ENCODE measurements at places on chromosomes 2 and 18.

- no peak for DNase-seq
These were observed 806.7 kb downstream of the NRXN1 start for GRCh38 chr2:50225021-50225928.

GRCh38 chr2:169320561-169320960 is 41.8 kb downstream of the LRP2 start:
- DNase-seq = no peak

DNA sequence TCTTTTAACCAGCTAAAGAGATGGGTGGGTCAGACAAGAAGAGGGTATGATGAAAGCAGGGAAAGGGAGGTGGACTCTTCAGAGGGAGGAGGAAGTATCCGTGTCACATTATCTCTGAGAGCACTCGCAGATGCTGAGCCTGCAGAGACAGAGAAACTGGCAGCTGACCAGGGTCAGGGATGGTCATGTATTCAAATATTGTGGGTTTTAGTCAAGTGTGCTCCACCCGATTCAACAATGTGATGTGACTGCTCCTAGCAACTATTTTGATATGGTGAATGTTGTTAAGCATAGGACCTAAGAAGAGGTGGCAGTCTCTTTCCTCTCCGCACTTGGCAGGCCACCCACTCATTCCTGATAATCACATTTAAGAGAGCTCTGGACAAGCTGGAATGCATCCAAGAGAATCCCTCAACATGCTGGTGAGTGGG is 1.3 kb upstream of the CLIP4 start:
- DNase-seq = no peak

- no peak for DNase-seq
These were observed 1.3 kb upstream of the LRP2 start for GRCh38 chr2:169363560-169364150.

DNA sequence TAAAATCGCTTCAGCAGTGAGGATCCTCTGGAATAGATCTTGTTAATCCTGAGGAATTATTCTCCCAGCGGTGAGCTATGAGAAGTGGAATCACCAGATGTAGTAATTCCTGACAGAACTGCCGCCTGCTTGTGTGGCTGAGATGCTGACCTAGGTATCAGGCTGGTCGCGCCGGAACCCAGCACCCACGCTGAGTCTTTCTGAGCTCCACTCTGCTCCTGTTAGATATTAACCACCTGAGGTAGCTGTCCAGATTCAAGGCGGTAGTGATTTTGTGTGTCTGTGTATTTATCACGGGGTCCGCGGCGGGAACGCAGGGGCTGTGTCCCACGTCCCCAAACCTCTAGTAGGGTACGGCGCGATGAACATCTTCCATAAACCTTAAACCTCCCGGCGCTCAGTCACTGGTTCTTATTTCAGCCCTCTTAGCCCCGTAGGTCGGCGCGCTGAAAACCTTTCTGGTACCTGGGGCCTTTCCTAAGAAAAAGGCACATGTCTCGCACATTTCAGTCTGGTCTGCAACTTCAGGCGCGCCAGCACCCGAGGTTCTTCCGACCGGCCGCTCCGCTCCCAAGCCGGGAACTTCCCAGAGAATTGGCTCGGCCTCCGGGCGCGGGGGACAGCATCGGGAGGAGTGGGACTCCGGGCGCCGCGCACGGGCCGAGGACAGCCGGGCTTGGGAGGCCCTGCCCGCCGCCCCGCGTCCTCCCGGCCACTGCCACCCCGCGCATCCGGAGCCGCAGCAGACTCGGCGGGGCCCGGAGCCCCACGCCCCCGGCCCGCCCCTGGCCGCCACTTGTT is 542 bp upstream of the CNNM3 start:
- no peak for DNase-seq

DNA sequence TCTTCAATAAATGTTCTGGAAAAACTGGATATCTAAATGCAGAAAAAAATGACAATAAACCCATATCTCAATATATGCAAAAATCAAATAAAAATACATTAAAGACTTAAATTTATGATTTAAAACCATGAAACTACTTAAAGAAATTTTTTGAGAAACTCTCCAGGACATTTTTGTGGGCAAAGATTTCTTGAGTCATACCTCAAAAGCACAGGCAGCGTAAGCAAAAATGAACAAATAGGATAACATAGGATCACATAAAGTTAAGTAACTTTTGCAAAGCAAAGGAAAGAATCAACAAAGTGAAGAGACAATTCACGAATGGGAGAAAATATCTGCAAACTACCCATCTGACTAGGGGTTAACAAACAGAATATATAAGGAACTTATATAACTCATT is 1545.5 kb downstream of the SUCLG1 start:
- DNase-seq = no peak

GRCh38 chr2:64646007-64646880 is 7.5 kb downstream of the SERTAD2 start:
- peak; percentile 62 for DNase-seq

DNA sequence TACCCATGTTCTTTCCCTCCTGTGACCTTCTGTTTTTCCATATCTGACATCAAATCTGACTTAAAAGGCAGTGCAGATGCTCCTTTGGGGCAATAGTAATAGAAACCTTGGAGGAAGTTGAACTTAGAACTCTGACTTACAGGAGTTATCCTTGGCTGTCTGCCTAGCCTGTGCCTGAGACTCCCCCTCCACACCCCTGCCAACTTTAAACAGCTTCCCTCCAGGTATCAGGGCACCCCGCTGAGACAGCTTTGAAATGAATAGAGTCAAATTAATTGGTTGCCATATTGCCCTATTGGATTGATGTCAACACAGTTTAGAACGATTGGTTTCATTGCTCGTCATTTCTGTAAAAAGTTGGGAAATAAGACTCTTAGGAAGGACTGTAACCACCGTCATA is 322.0 kb downstream of the PRKCE start:
- DNase-seq = no peak

DNA sequence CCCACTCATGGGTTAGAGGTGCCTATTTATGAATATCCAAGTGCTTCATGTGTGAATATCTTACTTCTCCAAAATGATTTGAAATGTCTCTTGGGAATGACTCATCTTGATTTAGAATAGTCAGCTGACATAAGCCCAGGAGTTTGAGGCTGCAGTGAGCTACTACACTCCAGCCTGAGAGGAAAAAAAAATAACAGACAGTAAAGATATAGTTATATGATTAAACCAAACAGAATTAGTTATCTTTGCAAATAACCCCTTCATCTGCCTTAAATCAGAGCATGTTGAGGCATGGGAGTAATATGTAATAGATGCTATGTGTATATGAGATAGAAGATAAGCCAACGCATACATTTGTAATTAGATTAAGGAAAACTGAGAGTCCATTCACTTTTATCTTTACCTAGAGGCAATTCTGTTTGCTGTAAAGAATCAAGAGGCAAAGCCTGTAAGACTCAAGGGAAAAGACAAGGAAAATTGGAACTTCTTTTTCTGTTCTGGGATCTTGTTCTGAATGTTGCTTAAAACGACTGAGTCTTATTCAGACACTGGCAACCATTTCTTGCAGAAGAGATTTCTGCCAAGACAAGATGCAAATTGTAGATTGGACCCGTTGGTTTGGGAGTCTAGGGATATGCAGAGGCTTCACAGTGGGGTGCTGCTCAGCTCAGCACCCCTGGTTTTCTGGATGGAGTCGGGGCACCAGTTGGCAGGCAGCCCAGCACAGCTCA is 104.4 kb downstream of the LIPG start:
- DNase-seq = no peak

GRCh38 chr18:35377875-35378573 is 887 bp upstream of the ZNF396 start:
- DNase-seq = no peak

- DNase-seq = no peak
These were observed 38.0 kb downstream of the PTGR3 start for GRCh38 chr18:75170916-75171315.

DNA sequence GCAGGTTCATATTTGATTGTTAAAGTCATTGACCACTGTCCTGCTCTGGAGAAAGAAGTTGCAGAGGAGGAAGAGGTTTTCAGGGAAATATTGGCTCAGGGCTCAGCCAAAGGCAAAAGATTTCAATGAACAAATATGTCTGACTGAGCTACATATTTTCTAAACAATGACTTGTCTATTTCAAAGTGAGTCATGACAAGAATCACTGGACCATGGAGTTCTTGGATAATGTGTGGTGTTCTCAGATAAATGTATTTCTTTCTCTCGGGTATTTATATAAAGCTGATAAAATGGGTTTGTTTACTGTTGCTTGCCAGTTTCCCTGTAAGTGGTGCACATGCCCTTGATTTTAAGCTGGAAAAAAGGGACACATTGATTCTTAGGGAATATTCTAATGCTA is 34.3 kb upstream of the RMP24 start:
- no peak for DNase-seq

- DNase-seq = no peak
These were observed 372.2 kb downstream of the METTL4 start for GRCh38 chr18:2199060-2199459.

GRCh38 chr2:169977530-169977929 is 150.3 kb downstream of the UBR3 start:
- DNase-seq = no peak

GRCh38 chr18:1104181-1104881 is 199.7 kb downstream of the ADCYAP1 start:
- no peak for DNase-seq

- no peak for DNase-seq
These were observed 287.6 kb downstream of the CAMKMT start for GRCh38 chr2:44649381-44649780.

DNA sequence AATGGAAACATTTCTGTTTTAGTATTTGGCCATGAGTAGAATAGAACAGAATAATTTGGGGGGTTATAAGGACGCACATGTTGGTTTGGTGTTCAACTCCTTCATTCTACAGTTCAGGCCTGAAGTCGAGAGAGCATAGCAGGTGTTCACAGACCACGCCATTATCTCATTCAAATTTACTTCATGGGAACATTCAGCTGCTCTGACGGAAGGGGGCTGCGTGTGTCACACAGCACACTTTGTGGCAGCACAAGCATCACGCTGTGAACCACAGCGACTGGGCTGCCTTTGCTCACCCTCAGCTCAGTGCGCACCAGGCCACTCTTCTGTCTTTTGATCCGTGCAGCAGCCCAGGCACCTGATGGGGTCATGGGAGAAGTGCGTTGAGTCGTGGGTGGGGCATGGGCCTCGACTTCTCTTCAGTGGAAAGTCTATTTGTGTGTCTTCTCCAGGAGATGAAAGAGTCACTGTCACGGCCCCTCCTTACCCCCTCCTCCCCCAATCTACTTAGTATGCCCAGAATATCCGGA is 348.6 kb upstream of the SALL3 start:
- no peak for DNase-seq

DNA sequence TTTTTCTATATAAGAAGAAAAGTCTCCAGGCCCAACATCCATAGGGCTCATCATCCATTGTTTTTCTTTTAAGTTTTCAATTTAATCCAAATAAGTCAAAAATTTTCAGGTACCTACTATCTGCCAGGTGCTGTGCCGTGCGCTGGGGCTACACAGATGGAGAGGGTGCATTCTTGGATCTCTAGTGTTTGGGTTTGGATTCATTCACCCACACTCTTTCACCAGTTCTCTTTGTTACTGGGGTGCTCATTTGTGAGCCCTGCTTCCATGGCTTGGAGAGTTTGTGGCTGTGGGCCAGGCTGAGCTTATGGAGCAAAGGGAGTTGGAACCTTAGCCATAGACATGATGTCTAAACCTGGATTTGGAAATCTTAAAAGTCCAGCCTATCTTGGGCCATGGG is 51.0 kb downstream of the CDK15 start:
- no peak for DNase-seq

- no peak for DNase-seq
These were observed 34.3 kb upstream of the GPD2 start for GRCh38 chr2:156401861-156402260.

DNA sequence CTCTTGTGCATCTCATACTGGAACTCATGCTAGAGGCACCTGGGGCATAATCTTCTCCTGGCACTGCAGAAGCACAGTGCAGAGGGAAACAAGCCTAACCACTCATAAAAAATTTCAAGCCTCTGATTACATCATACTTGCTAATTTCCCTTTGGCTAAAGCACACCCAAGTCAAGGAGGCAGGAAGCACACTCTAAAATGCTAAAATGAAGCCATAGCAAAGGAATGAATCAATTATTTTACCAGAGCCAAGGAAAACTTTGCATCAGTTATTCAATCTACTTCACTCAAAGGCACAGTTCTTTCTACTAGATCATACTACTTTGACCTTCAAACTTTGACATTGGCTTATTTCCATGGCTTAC is 79.6 kb upstream of the SPOPL start:
- DNase-seq = no peak

DNA sequence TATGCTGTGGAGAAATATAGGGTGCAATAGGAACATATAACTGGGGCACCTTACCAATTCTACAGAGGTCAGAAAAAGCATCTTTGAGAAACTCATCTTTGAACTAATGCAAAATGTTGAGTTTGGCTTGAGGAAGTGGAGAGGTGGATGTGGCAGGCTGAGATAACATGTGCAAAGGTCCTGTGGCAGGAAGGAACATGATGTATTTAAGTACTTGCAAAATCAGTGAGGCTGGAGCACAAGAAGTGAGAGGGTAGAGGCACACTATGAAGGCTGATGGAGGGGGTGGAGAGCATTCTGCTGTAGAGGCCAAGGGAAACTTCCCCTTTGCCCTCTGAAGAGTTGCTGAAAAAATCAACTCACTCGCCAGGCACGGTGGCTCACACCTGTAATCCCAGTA is 14.7 kb upstream of the RAB1A start:
- DNase-seq = no peak

- DNase-seq = no peak
These were observed 1919.8 kb downstream of the SUCLG1 start for GRCh38 chr2:82539280-82539621.

DNA sequence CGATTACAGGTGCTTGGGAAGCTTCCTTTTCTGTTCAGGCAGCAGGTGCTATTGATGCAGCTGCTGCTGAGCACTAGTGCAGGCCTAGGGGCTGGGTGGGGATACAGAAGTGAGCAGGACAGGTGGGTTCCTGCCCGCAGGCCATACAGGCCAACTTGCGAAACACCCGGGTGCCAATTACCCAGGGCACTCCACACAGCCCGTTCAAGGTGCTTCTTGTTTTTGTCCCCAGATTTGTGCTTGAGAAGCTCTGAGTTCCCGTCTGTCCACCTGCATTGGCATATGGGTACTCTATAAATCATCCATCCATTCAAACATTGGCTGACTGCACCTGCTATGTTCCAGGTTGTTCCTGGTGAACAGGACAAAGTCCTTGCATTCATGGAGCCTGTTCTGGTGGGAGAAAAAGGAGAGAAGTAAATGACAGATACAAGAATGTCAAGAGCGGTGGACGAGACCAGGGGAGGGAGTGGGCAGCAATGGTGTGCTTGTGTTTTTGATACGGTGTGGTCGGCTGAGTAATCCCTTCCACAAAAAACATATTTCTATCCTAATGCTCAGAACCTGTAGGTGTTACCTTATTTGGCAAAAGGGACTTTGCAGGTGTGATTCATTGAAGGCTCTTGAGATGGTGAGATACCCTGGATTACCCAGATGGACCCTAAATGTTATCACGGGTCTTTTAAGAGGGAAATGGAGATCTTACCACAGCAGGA is 31.4 kb downstream of the SH3BP4 start:
- DNase-seq = no peak

DNA sequence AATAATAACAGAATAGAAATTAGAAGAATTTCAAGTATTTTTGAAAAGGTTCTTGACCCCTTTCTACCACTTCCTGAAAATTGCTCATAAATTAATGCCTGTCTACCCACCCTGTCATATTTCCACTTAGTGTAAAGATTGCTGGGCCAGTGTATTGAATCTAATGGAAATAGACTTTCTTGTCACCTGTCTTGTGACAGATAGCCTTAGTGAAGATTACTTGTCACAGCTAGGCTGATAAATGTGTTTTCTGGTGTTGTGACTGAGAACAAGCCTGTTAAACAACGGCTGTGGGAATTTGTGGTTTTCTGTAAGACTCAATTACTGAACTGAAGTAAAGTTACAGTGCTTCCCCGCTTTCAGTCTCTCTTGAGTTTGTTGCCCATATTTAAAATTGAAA is 37.0 kb downstream of the PIK3C3 start:
- DNase-seq = peak; percentile 20
